Activated naive CD4-positive, alpha-beta T cell treated with anti-CD3 and anti-CD28 coated beads, Interleukin-2, amount 50 U/mL, for 16 hours (primary cell): ENCODE measurements at places on chromosomes 3 and 15.

- DNase-seq, result no peak
Observed at GRCh38 chr15:89170364-89170763, 51.0 kb downstream of the RLBP1 start.

- no peak for DNase-seq
Observed at GRCh38 chr3:119751423-119751822, 30.5 kb upstream of the NR1I2 start.

GRCh38 chr15:77541421-77542181, 91.1 kb downstream of the LINGO1 start:
- no peak for DNase-seq

GRCh38 chr15:42679285-42680141, 57.4 kb downstream of the CDAN1 start:
- no peak for DNase-seq

DNA sequence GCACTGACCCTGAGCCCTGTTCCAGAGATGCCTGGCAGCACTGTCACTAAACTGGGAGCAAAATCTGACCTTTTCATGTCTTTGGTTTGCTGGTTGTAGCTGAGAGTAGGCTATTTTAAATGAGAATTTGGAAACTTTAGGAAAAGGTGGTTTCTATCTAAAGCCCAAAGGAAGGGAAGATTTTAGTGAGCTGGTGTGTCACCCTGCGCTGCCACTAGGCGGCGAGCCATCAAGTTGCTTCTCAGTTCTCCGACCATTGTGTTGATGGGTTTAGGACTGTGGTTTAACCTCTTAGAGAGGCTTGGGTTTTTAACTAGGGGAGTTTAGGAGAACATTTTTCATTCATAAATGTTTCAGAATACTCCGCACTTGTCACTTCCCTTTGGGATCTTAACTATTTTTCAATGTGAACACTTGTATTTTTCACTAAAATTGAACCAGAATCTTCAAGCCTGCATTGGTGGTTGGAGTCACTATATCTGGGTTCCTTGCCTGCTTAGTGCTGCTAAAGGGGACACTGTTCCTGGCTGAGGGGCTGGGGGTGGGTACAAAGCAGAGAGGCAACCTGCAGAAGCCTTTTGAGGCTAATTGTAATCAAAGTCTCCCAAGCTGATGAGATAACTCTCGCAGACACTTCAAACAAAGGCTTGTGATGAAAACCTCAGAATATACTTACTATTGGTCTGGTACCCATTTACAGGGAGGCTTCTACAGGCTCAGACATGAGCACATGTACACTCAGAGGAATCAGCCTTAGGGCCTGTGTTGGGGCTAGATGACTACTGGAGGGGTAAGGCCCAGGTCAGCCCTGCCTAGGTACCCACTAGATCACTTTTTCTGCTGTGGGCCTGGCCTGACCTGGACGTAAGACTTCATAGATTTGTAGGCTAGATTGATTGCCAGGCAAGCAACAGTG, 16.8 kb downstream of the EXOSC7 start:
- peak; percentile 20 for DNase-seq

GRCh38 chr3:43785551-43785950, 94.8 kb downstream of the ABHD5 start:
- DNase-seq, result no peak
